ENCODE measurements at places on chromosomes 6 and 20.

- no peak for DNase-seq
Measured at GRCh38 chr6:42352856-42353564, 98.7 kb downstream of the TRERF1 start.

- DNase-seq, result no peak
Measured at GRCh38 chr20:58580474-58580835, 65.3 kb upstream of the APCDD1L start.

DNA sequence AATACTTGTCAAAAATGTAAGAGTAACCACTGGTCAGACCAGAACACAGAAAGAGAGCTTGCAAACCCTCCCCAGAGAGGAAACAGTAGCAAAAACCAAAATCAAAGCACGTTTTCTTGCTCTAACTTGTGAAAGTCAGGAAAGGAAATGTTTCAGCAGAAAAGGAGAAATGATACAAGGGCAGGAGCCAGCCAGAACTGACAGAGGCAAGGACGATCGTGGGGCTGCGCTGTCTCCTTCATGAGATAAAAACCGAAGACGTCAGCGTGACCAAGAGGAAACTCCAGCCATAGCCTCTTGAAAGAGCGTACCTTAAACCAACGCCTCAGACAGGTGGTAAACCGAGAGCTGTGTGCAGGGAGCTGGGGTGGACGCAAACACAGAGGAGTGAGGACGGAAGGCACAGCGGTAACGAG, 27.5 kb downstream of the LAMA5 start:
- DNase-seq, result no peak

DNA sequence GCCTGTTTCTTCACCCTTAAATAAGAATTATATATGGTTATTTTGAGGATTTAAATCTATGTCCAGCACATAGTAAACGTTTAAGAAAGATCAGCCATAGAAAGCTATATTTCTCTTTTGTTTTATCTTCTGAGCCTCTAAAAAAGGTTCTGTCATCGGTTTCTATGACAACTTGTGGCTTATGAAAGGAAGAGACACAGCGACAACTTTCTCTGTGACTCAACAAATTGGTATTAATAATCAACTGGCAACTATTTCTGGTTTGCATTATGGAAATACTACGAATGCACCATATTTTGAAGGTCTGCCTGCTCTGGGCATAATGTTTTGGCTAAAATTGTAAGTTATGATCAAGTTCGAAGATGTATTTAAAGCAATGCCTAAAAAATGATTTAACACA, 751.0 kb downstream of the CD109 start:
- DNase-seq, result no peak

GRCh38 chr20:36820928-36821327, 47.4 kb upstream of the DSN1 start:
- no peak for DNase-seq

- peak; percentile 61 for DNase-seq
Measured at GRCh38 chr20:4720041-4720976, 1.4 kb upstream of the PRND start.

- no peak for DNase-seq
Measured at GRCh38 chr6:157541618-157542413, 160.8 kb downstream of the ZDHHC14 start.

Measured in activated CD8-positive, alpha-beta memory T cell treated with anti-CD3 and anti-CD28 coated beads for 48 hours (primary cell).